ENCODE measurements at places on chromosomes 1 and 21.

DNA sequence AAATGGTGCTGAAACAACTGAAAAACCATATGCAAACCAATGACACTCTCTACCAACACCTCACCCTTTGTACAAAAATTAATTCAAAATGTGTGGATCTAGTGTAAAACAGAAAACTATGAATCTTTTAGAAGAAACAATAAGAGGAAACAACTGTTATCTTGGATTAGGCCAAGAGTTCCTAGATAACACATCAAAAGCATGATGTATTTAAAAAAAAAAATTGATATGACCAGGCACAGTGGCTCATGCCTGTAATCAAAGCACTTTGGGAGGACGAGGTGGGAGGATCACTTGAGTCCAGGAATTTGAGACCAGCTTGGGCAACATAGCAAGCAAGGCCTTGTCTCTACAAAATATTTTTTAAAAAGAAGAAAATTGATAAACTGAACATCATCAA is 79.0 kb downstream of the EIF4G3 start:
- peak; percentile 62 for DNase-seq

GRCh38 chr1:215899901-215900300 is 332.8 kb downstream of the KCTD3 start:
- DNase-seq: no peak

DNA sequence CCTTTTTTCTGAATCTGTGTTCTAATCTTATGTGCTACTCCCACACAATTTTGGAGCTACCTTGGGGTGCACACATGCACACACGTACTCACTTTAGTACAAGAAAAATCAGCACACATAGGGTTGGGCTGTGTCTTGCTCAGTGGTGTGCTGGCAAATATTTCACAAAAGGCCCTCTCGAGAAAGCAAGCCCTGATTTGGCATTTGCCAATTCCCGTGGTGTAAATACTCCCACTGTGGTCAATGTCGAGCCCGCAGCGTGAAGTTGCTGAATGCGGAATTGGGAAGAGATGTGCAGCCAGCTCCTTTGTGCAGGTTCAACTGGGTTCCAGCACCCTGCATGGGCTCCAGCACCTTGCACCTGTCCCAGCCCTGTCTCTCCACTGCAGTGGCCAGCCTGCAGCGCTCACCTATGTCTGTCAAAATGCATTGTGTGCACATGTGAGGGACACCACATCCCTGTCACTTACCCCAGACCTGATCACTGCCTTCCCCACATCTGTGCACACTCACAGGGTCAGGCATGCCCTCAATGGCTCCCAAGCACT is 78.4 kb upstream of the WNT4 start:
- DNase-seq: no peak

DNA sequence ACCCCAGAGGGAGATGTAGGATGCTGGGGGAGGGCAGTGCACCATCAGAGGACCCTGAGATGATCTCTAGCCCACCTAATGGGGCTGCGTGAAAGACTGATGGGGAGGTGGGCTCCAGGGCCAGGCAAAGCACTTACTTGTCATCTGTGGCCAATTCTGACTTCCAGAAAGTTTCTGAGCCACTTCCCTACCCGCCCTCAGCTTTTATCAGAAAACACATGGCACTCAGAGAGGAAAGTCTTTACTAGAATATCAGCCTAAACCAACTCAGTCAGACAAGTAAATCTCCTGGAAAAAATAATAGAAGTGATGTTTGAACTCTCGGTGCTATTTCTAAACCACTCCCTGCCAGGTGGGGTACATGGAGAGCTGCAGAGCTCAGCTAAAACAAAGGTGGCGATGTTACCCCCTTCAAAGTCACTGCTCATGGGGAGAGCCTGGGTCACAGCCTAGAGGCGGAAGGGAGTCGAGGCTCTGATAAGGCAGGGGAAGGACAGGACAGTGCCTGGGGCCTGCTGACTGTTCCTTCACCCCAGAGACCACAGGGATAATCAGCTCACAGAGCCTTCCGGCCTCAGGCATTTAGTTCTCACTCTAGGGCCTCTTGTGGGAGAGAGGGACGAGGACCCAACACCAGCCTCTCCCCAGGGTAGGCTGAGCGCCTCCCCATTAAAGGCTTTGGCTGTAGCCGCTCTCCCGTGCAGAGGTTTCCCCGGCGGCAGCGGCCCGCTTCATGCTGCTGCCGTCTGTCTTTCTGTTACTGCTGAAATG is 14.2 kb downstream of the SMIM12 start:
- no peak for DNase-seq

- no peak for DNase-seq
Observed at GRCh38 chr1:2468041-2468472, 8.0 kb upstream of the PLCH2 start.

- DNase-seq: no peak
Observed at GRCh38 chr21:42781971-42782722, 97.2 kb downstream of the WDR4 start.

DNA sequence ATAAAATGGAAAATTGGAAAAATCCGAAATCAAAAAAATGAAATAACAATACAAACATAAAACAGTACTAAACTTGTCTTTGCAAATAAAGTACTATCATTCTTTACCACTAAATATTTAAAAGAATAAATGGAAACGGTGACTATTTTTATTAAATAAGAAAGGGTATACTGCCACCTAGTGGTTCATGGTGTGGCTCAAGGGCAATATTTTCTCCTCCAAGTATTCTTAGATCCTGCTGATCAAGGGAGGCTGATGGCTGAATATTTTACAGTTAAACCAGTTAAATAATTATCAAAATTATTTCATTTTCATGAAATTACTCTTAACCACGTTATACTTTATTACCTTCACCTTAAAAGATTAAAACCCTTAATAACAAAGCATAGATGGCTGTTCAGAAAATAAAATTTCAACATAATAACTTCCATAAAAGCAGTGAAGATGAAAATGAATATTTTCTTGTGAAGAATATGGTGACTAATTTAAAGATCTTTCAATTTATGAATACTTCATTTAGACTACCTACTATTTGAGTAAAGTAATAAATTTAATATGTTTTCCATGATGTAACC is 1793.9 kb downstream of the NCAM2 start:
- peak; percentile 82 for DNase-seq

GRCh38 chr1:84479998-84480397 is 932 bp downstream of the RPF1 start:
- DNase-seq: no peak

GRCh38 chr1:184695023-184695422 is 59.6 kb downstream of the EDEM3 start:
- no peak for DNase-seq

GRCh38 chr1:239952348-239953308 is 139.1 kb upstream of the FMN2 start:
- DNase-seq: no peak

GRCh38 chr1:94940738-94941137 is 13.8 kb upstream of the CNN3 start:
- DNase-seq: no peak

GRCh38 chr1:4973341-4973740 is 318.9 kb downstream of the AJAP1 start:
- no peak for DNase-seq
